ENCODE measurements at places on chromosomes 2 and 18.

GRCh38 chr2:1081451-1082225, 131.0 kb downstream of the SNTG2 start:
- no peak for DNase-seq

- no peak for DNase-seq
These were observed 585.8 kb downstream of the CNTNAP5 start for GRCh38 chr2:124610866-124611265.

GRCh38 chr18:78637442-78638402, 341.9 kb upstream of the SALL3 start:
- DNase-seq: no peak

GRCh38 chr18:49560624-49561288, 1.1 kb upstream of the LIPG start:
- peak; percentile 61 for DNase-seq

- no peak for DNase-seq
These were observed 98.6 kb downstream of the MSH2 start for GRCh38 chr2:47501374-47502200.

- DNase-seq: no peak
These were observed 1083.8 kb upstream of the NRXN1 start for GRCh38 chr2:52115750-52116149.

GRCh38 chr2:207427986-207428385, 101.8 kb upstream of the CREB1 start:
- no peak for DNase-seq

DNA sequence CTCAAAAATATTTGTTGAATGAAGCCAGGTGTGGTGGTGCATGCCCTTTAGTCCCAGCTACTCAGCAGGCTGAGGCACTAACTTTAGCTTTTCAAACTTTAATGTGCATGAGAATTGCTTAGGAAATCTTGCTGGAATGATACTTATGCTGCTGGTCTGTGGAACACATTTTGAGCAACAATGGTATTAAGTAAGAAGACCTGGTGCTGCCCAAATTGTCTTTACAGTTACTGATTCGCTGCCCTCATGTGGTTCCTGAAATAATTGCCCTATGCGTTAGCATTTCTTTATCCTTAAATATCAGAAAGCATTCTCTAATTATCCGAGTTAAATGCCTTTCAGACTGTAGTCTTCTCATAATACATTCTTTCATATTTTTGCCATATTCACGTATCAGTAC, 76.0 kb upstream of the SESTD1 start:
- no peak for DNase-seq

- no peak for DNase-seq
These were observed 13.2 kb downstream of the SLC9A2 start for GRCh38 chr2:102632380-102633175.

DNA sequence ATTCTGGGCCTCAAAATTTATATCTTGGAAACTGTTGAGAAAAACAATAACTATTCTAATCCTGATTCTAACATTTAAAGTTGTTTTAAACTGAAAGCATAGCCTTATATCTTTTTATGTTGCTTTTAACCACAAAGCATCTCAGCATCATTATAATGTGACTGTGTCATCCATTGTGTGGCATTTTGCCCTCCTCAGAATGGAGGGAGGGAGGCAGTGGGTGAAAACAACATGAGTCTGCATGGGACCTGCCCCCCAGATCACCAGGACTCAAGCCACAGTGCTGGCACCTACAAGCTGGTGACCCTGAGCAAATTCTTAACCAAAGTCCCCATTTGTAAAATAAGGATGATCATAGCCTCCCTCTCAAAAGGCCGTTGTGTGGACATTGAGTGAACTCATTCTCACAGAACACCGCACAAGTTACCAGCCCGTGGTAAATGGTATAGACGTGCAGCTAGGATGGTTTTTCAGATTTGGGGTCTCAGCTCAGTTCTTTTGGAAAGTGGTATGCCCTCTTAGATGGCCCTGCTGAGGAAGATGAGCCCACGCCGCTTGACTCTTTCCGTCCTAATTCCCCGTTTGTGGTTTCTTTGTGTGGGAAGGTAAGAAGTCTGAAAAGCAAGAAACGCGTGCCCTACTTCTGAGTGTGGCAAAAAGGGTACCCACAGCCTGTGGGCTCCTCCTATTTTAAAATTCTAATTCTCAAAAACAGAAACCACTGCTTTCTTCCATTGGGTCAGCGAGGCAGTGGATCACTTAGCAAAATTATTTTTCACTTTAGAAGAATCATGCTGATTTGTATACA, 305.0 kb upstream of the ID2 start:
- no peak for DNase-seq

- DNase-seq: no peak
These were observed 70.5 kb upstream of the TFCP2L1 start for GRCh38 chr2:121355488-121355887.

DNA sequence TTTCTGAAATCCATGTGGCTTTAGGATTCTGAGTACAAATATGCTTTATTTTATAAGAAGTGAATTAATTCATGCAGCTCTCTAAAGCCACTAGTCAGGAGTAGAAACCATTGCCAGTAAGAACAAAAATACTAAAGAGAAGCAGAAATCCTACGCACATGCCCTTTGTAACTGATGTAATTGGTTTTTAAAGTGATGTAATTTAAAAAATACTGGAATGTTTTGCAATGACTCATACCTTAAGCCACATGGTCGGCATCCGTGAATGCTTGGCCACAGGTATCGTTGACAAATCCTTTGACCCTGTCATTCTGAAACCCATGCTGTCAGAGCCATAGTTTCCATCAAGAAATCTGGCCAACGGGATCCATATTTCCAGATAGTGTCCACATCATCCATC, 213.3 kb downstream of the ACKR3 start:
- DNase-seq: no peak

DNA sequence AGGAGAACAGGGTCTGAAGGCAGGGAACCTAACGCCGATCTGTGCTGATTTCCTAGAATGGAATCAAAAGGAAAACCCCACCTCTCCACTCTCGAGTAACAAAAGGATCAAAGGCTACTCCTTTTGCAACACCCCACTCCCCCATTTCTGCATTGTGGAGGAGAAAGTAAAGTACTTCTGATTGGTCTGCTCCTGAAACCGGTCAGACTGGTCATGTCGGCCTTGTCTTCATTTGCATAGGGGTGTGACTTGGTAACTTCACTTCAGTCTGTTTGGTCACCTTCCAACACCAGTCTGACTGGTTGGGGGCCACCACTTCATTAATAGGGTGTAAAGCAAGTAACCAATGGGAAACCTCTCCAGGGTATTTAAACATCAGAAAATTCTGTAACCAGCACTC, 771.9 kb downstream of the ERBB4 start:
- DNase-seq: no peak

- DNase-seq: no peak
These were observed 2.9 kb downstream of the FBLN7 start for GRCh38 chr2:112140899-112141625.

DNA sequence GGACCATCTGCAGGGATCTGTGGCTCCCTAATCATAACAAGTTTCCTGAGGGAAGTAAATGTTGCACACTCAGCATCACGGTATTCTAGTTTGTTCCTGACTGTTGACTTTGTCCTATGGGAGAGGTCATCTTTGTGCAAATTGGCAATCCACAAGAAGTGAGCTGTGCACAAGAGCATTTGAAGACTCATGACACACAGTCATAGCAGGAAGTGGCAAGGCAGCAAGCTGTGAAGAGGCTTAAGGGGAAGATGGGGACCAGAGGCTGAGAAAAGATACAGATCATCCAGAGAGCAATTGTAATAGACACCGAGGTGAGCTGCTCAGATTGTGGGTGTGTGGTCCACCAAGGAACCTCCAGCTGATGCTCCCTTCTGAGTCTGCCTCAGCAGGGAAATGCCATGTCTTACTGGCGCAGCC, 2.7 kb downstream of the TNP1 start:
- DNase-seq: no peak
